ENCODE measurements at places on chromosomes 13 and 19.

GRCh38 chr13:41813426-41813825 lies 147.5 kb downstream of the VWA8 start:
- DNase-seq, result no peak
- peaks cover 21% of the 10 kb centered on the region for H3K4me1 ChIP-seq
- no peak overlapping the region for H3K4me3 ChIP-seq
- peaks cover 48% of the 10 kb centered on the region for H3K36me3 ChIP-seq
- H3K27me3 ChIP-seq, result no peaks in the 10 kb centered on the region

DNA sequence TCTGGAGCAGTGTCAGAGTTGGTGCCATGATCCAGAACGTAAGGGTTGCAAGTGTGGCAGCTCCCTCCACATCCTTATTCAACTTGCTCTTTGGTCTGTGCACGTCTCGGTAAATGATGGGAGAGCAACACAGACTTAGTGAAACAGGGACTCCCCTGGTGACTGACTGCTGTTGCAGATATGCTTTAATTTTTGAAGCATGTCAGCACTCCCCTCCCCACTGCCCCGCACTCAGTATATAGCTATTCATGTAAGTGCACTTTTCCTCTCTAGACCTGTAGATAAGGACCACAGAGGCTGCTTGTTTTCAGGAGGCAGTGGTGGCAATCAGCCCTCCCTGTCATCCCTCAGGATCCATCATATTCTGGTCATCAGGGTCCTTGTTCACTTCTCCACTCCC lies 470.9 kb downstream of the IRS2 start:
- H3K27me3 ChIP-seq, result no peaks in the 10 kb centered on the region
- no peaks in the 10 kb centered on the region for H3K36me3 ChIP-seq
- no peak for DNase-seq

DNA sequence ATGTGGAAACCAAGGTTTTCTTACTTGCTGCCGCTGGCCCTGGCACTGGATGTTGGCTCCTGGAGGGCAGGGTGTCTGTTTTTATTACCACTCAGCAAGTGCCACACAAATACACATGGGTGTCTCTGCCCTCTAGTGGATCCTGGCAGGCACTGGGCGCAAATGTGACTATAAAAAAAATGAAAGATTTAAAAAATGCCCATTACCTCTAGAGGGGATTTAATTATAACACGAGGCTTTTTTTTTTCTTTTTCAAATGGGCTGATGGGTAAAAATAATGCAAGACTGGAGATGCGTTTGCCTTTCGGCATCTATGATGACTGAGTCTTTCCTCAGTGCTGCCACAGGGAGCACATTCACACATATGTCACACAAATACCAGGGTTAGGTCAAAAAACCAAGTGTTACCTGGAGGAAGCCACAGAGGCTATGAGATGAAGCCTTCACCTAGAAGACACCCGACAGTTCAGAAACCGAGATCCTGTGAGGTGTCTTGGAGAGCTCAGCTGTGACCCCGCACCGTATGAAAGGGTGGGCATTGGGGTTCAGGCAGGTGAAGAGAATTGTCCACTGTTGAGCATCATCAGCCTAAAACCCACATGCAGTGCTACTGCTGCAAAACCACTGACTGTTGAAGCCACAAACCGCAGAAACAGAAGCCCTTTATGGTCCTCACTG lies 25.7 kb downstream of the CHAMP1 start:
- H3K4me1 ChIP-seq, result peaks cover 10% of the 10 kb centered on the region
- H3K27ac ChIP-seq, result peak overlapping the region; percentile 17
- no peaks in the 10 kb centered on the region for H3K36me3 ChIP-seq
- H3K27me3 ChIP-seq, result peaks cover 6% of the 10 kb centered on the region

- no peaks in the 10 kb centered on the region for H3K36me3 ChIP-seq
- peaks cover 43% of the 10 kb centered on the region for H3K4me1 ChIP-seq
- H3K27ac ChIP-seq, result no peak overlapping the region
- no peaks in the 10 kb centered on the region for H3K27me3 ChIP-seq
- DNase-seq, result no peak
Observed at GRCh38 chr19:16365300-16365996, 40.8 kb downstream of the KLF2 start.

GRCh38 chr19:49205114-49205513 lies 47.5 kb downstream of the TRPM4 start:
- no peaks in the 10 kb centered on the region for H3K4me1 ChIP-seq
- no peaks in the 10 kb centered on the region for H3K36me3 ChIP-seq
- H3K4me3 ChIP-seq, result no peak overlapping the region
- H3K27me3 ChIP-seq, result no peaks in the 10 kb centered on the region
- DNase-seq, result no peak

- no peaks in the 10 kb centered on the region for H3K27me3 ChIP-seq
- peaks cover 7% of the 10 kb centered on the region for H3K4me1 ChIP-seq
- H3K27ac ChIP-seq, result no peak overlapping the region
- DNase-seq, result no peak
- H3K4me3 ChIP-seq, result no peak overlapping the region
Observed at GRCh38 chr13:100461309-100462030, 127.1 kb downstream of the GGACT start.

DNA sequence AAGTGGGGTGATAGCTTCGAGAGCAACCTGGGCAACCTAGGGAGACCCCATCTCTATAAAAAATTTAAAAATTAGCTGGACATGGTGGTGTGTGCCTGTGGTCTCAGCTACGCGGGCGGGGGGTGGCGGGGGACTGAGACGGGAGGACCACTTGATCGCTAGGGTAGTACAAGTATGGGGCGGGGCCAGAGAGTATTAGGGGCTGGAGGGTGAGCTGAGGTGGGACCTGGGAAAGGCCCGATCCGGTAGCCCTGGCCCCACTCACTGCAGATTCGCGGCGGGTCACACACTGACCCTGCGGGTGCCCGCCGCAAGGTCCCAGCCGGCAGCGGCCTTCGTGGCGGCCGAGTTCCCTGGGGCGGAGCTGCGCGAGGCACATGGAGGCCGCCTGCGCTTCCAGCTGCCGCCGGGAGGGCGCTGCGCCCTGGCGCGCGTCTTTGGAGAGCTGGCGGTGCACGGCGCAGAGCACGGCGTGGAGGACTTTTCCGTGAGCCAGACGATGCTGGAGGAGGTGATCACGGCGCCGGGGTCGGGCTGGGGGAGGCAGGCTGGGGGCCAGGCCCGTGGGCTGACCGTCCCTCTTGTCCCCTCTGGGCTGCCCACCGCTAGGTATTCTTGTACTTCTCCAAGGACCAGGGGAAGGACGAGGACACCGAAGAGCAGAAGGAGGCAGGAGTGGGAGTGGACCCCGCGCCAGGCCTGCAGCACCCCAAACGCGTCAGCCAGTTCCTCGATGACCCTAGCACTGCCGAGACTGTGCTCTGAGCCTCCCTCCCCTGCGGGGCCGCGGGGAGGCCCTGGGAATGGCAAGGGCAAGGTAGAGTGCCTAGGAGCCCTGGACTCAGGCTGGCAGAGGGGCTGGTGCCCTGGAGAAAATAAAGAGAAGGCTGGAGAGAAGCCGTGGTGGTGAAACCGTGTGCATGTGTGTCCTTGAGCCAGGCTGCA lies 2.0 kb upstream of the ARHGAP45 start:
- peaks cover 9% of the 10 kb centered on the region for H3K36me3 ChIP-seq
- peak overlapping the region; percentile 92 for H3K27ac ChIP-seq
- peak; percentile 61 for DNase-seq
- peaks cover 35% of the 10 kb centered on the region for H3K4me1 ChIP-seq

GRCh38 chr13:42548731-42549551 lies 25.0 kb upstream of the TNFSF11 start:
- no peak overlapping the region for H3K27ac ChIP-seq
- peaks cover 3% of the 10 kb centered on the region for H3K27me3 ChIP-seq
- DNase-seq, result no peak
- H3K4me3 ChIP-seq, result no peak overlapping the region

- peaks cover 41% of the 10 kb centered on the region for H3K27me3 ChIP-seq
- H3K36me3 ChIP-seq, result peaks cover 6% of the 10 kb centered on the region
- H3K4me3 ChIP-seq, result no peak overlapping the region
- no peak for DNase-seq
- peaks cover 19% of the 10 kb centered on the region for H3K4me1 ChIP-seq
Observed at GRCh38 chr19:1671716-1672037, 19.3 kb upstream of the TCF3 start.

GRCh38 chr13:34020388-34020787 lies 202.4 kb downstream of the RFC3 start:
- no peaks in the 10 kb centered on the region for H3K36me3 ChIP-seq
- no peaks in the 10 kb centered on the region for H3K4me1 ChIP-seq
- H3K4me3 ChIP-seq, result no peak overlapping the region
- no peak overlapping the region for H3K27ac ChIP-seq

DNA sequence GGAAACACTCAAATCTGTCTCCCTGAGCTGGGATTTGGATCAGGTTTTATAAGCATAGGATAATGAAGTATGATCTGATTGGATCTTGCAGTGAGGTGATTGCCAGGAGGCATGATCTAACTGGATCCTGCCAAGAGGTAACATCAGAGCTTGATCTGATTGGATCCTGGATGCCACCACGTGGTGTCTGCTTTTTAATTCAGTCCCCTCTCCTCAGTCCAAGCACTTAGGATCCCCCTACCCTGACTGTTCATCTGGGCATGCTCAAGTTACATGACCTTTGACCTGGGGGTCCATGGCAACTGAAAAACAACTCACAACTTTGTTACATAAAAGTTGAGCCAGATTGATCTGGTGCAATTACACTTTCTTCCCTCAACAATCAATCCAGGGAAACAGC lies 47.5 kb upstream of the LSM14A start:
- peaks cover 4% of the 10 kb centered on the region for H3K4me1 ChIP-seq
- H3K4me3 ChIP-seq, result no peak overlapping the region
- DNase-seq, result no peak
- no peaks in the 10 kb centered on the region for H3K27me3 ChIP-seq
- H3K27ac ChIP-seq, result no peak overlapping the region

DNA sequence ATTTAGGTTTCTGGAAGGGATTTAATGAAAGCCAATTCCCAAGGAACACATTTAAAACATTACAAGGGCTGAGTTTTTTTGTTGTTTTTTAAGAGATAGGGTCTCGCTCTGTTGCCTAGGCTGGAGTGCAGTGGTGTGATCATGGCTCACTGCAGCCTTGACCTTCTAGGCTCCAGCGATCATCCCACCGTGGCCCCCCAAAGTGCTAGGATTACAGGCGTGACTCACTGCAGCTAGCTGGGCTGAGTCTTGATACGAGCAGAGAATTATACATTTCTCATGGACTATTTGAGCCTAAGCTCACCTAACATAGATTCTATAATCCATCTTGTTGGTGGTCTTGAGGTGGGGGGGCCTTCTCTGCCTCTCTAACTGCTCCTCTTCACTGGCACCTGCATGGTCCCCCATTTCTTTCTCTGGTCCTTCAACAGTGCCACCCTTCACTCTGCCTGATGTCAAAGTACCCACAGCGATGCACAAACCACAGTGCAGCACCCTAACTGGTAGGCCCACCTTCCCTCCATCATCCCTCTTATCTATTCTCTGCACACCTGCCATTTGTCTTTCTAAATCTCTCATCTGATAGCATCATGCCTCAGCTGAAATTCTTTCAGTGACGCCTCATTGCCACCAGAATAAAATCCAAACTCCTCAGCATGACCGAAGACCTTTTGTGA lies 37.4 kb downstream of the DOCK9 start:
- peaks cover 27% of the 10 kb centered on the region for H3K4me1 ChIP-seq
- peaks cover 3% of the 10 kb centered on the region for H3K36me3 ChIP-seq
- H3K27ac ChIP-seq, result no peak overlapping the region
- H3K4me3 ChIP-seq, result no peak overlapping the region

DNA sequence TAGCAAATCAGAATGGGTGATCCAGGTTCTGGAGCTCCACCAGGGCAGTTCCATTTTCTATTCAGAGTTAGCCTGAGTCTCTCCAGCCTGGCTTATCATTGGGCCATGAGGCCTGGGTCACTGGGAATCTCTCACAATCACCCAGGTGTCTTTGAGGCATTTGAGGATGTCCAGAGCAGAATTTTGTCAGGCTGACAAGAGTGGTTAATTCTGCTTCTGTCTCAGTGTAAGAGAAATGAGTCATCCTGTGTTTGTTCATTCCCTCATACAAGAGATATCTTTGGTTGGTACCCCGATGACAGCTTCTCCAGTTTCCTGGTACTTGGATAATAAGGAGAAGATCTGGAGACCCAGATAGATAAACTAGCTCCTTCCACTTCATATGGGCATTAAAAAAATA lies 10.4 kb downstream of the ZNF93 start:
- H3K27me3 ChIP-seq, result no peaks in the 10 kb centered on the region
- no peak overlapping the region for H3K4me3 ChIP-seq
- H3K27ac ChIP-seq, result no peak overlapping the region
- peaks cover 18% of the 10 kb centered on the region for H3K36me3 ChIP-seq
- H3K4me1 ChIP-seq, result peaks cover 5% of the 10 kb centered on the region

GRCh38 chr13:91017669-91018053 lies 329.8 kb upstream of the MIR17HG start:
- H3K27me3 ChIP-seq, result no peaks in the 10 kb centered on the region
- H3K27ac ChIP-seq, result no peak overlapping the region
- H3K4me1 ChIP-seq, result no peaks in the 10 kb centered on the region

DNA sequence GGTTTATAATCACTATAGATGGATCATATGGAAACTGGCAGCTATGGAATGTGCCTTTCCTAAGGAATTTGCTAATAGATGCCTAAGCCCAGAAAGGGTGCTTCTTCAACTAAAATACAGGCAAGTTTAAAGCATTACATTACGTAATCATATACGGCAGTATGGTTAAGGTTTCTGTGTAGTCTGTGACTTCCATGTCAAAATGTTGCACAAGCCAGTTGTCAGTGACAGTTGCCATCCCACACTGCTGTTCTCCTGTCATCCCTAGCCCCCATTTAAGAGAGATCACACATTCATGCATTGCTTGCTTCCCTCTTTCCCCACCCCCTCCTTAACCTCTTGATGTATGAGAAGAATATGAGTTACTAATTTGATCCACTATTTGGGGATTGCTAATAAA lies 47.3 kb downstream of the BRCA2 start:
- DNase-seq, result no peak
- no peak overlapping the region for H3K4me3 ChIP-seq
- no peak overlapping the region for H3K27ac ChIP-seq
- no peaks in the 10 kb centered on the region for H3K27me3 ChIP-seq

GRCh38 chr13:83692800-83693199 lies 189.5 kb downstream of the SLITRK1 start:
- no peaks in the 10 kb centered on the region for H3K36me3 ChIP-seq
- no peaks in the 10 kb centered on the region for H3K4me1 ChIP-seq
- no peak overlapping the region for H3K27ac ChIP-seq
- no peak for DNase-seq
- H3K4me3 ChIP-seq, result no peak overlapping the region
- no peaks in the 10 kb centered on the region for H3K27me3 ChIP-seq

DNA sequence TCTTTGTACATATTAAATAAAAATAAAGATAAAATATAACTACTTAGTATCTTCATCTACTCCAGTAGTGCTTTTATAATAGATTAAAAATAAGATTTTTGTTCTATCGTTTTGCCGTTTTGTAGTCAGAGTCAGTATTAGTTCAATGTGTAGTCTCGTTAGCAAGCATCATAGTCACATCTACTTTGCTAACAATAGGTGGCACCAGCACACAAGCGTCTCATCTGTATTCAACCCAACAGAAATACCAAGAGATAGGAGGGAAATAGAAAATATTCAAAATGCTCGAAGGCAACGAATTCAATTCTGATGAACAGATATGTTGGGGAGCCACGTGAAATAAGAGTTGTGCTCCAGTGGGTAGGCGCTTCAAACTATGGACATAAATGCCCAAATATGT lies 21.4 kb upstream of the MICU2 start:
- peaks cover 4% of the 10 kb centered on the region for H3K4me1 ChIP-seq
- H3K27ac ChIP-seq, result no peak overlapping the region
- no peaks in the 10 kb centered on the region for H3K36me3 ChIP-seq
- H3K4me3 ChIP-seq, result no peak overlapping the region
- no peak for DNase-seq

- no peaks in the 10 kb centered on the region for H3K36me3 ChIP-seq
- H3K4me3 ChIP-seq, result no peak overlapping the region
- H3K4me1 ChIP-seq, result peaks cover 2% of the 10 kb centered on the region
- no peak for DNase-seq
- no peaks in the 10 kb centered on the region for H3K27me3 ChIP-seq
Observed at GRCh38 chr19:31332096-31332495, 17.1 kb downstream of the TSHZ3 start.

- H3K4me1 ChIP-seq, result no peaks in the 10 kb centered on the region
- no peaks in the 10 kb centered on the region for H3K27me3 ChIP-seq
- no peak overlapping the region for H3K27ac ChIP-seq
- no peak for DNase-seq
Observed at GRCh38 chr13:71522941-71523526, 344.0 kb downstream of the DACH1 start.

Data from naive thymus-derived CD8-positive, alpha-beta T cell (primary cell).